ENCODE measurements at places on chromosomes 12 and 14.

- no peak for DNase-seq
These were observed 59.8 kb upstream of the STON2 start for GRCh38 chr14:81459912-81460311.

DNA sequence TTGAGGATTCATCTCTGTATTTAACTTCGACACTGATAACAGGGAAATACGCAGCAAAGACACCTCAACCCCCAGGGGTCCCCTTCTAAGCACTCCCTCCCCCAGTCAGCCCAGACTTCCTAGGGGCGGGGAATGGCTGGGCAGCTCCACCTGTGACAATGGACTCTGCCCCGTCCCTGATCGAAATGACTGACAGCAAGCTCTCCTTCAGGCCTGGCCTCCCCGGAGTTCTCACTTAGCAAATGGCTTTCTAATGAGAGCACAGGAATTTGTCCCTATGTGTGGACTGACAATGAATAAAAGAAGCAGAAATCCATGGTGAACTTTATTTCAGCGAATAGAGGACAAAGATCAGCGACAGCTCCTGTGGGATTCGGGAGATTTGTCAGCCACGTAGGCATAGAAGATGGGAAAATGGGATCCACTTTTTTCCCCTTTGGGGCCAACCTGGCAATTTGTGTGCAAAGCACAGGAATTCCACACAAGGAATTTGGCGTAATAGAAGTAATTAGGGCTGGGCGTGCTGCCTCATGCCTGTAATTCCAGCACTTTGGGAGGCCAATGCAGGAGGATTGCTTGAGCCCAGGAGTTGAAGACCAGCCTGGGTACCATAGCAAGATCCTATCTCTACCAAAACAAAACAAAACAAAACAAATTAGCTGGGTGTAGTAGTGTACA, 63.8 kb downstream of the TNFAIP2 start:
- DNase-seq: no peak

- DNase-seq: no peak
These were observed 4.1 kb upstream of the RERG start for GRCh38 chr12:15225136-15225862.

DNA sequence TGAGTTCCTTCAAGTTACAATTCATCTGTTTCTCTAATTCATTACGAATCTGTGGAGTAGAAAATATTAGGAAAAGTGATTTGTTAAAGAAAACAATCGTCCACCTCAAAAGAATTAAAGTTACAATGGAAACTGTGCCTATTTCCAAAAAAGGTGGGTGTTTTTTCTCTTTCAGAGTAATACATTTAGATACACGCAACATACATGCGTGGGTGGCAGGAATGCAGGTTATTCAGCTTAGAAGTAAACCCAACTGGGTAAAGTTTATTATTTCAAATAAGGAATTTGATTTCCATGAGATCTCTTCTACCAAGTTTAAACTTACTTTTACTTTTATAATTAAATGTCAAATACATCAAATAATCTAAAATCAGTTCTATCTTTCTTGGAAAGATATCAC, 52.2 kb downstream of the SSH1 start:
- peak; percentile 37 for DNase-seq

GRCh38 chr12:8080120-8080519, 2.0 kb upstream of the NECAP1 start:
- DNase-seq: no peak

DNA sequence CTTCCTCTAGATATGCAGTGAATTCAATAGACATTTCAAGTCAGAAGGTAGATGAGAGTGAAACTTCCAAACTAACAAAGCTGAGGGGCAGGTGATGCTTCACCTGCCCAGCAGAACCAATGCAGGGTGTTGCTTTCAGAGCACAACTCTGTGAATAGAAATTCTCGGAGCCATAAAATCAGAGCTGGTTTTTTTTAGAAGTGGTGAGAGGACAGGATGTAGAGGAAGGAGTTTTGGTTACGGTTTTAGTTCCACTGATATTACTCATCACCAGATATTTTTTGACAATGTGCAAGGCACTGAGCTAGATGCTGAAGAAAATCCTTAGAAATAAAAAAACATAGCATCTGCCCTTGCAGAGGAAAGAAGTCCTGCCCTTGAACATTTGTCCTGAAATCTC, 62.2 kb downstream of the BMP4 start:
- peak; percentile 83 for DNase-seq

- DNase-seq: no peak
These were observed 142.9 kb upstream of the WSCD2 start for GRCh38 chr12:107986183-107986582.

DNA sequence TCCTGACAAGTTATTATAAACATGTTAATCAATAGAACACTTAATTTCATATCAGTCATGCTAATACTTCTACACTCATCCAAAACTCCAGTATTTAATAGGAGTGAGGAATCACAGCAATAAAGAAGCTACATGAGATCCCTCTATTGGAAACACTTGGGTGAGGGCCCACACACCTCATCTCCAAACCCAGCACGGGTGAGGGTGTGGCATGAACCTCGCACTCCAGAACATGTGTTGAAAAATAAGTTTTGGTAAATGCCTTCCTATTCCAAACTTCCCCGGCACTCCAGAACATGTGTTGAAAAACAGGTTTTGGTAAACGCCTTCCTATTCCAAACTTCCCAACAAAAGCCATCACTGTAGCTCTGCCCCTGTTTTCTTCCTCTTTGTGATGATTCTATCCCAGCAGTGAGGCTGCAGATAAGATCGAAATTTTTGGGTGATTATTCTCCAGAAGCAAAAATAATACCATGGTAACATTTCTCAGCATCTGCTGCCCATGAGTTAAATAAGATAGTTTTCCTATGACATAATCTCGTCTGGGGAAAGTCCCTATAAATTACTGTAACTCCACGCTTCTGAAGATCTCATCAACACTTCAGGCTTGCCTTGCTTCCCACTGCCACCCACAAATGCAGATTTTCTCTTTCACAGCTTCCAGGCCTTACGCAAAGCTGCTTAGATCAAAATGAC, 24.4 kb upstream of the PTPRB start:
- DNase-seq: peak; percentile 89

- no peak for DNase-seq
These were observed 62.4 kb downstream of the NTF3 start for GRCh38 chr12:5494343-5494742.

DNA sequence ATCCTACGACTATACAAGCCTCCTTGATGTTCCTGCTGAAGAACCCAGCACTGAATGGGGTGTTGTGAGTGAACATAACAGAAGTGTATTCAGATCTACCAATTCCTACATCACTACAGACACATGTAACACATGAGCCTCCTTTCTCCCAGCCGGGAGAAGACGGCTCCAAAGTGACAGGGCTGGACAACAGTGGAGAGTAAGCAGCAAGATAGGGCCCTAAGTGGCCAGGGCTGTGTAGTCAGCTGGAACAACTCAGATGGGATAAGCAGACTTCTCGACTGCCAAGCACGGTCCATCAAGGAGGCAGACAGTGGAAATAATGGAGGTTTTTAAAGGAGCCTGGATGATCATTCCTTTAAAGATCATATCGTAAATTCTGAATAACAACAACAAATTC, 73.5 kb downstream of the TTC7B start:
- DNase-seq: no peak

- DNase-seq: peak; percentile 4
These were observed 54.3 kb downstream of the MAP3K9 start for GRCh38 chr14:70754991-70755390.

- DNase-seq: no peak
These were observed 37.7 kb downstream of the C12orf50 start for GRCh38 chr12:87991483-87991882.

- peak; percentile 53 for DNase-seq
These were observed 74.9 kb downstream of the TBK1 start for GRCh38 chr12:64526859-64527258.

- DNase-seq: peak; percentile 70
These were observed 52.0 kb downstream of the SLC38A6 start for GRCh38 chr14:61033054-61033453.

- DNase-seq: no peak
These were observed 298.4 kb downstream of the SYT1 start for GRCh38 chr12:79162948-79163347.

DNA sequence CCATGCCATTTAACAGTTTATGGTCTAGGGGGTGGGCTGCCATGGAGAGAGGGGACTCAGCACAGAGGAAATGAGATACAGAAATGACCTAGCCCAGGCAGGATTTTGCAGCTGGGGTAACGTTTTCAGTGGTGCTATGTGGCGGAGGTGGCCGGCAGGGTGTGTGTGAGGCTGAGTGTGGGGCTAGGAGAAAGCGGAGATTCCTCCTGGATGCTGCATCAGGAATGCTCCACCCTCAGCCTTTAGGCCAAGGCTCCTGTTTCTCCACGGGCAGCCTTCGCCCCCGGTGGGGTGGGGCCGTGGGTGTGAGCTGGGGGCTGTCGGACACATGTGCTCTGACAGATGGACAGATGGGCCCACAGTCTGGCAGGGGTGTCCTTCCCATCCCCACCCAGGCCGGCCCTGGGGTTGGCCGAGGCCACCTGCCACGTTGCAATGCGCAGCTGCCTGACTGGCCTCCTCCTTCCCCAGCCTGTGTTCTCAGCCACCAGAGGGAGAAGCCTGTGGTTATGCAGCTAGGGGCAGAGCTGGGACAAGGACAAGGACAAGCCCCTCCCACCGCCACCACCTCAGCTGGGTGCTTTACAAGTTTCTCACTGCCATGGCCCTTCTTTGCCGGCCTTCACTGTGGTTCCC, 44.3 kb downstream of the TEAD4 start:
- no peak for DNase-seq

- DNase-seq: no peak
These were observed 24.5 kb downstream of the ZNF891 start for GRCh38 chr12:133105620-133106019.

DNA sequence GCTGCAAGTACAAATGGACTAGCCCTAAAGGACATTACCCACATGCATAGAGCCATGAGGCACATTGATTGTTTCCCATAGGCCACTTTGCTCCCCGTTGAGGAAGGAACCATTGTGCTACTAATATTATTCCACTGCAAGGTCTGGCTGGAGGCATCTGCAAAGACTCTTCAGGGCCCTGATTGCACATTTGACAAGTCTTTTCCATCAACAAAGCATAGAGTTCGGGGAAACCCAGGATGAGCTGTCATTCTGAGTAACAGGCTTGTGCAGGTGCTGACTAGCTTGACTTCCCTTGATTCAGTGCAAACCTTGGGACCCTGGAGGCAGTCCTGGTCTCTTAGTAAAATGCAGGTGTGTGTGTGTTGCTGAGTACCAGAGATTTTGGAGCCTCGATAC, 73.8 kb downstream of the SUSD6 start:
- DNase-seq: peak; percentile 12

DNA sequence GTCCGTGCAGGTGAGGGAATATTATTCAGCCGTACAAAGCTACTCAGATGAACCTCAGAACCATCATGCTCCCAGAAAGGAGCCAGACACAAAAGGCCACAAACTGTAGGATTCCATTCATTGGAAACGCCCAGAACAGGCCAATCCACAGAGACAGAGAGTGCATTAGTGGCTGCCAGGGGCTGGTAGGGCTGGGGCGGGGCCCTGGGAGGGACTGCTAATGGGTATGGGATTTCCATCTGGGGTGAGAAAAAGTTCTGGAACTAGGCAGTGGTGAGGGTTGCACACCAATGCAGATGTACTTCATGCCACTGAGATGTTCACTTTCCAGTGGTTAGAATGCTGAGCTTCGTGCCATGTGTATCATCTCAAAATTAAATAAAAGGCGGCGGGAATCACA, 101.1 kb downstream of the RFLNA start:
- DNase-seq: no peak

- no peak for DNase-seq
These were observed 1.6 kb downstream of the RFX4 start for GRCh38 chr12:106584104-106585064.

DNA sequence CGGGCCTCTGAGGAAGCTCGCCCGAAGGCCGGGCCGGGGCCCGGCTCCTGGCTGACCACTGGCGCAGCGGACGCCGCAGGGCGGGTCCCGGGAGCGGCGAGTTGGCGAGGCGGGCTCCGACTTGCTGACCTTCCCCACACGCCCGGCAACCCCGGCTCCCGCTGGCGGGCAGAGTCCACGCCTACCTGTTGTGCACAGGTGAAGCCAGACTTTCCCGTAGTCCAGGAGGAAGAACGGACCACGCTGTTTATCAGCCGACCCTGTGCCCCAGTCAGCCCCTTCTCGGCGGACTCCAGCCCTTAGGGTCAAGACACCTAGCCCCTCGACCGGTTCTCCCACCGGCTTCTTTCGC, 407 bp downstream of the HEATR5A start:
- DNase-seq: peak; percentile 25

- no peak for DNase-seq
These were observed 4.7 kb upstream of the ADSS1 start for GRCh38 chr14:104719343-104719742.

DNA sequence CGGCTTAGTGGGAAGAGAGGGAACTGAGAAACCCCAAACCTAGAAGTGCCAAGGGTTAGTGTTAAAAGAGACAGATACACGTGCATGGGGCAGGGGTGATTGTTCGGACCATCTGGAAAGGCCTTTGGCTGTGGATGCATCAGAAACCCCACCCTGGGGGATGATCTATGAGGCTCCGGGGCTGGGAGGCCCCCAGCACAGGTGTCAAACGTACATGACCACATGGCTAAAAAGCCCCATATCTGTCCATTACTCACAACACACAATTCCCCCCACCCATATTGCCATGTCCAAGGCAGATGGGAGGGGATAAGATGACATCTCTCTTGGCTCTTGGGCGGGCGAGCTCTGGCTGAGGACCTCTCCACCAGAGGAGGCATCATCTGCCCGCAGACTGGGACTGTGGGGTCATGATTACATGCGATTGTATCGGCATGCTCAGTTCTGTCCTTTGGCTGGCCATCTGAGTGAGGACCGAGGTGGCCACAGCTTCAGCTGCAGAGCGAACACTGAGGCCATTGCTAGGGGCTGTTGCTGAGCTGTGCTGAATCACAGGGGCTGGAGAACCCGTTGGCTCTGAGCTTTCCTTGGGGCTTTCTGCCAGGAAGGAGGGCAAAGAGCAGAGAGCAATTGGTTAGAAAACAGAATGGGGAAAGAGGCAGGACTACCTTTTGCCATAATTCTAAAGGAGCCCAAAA, 9.6 kb upstream of the NPFF start:
- no peak for DNase-seq

DNA sequence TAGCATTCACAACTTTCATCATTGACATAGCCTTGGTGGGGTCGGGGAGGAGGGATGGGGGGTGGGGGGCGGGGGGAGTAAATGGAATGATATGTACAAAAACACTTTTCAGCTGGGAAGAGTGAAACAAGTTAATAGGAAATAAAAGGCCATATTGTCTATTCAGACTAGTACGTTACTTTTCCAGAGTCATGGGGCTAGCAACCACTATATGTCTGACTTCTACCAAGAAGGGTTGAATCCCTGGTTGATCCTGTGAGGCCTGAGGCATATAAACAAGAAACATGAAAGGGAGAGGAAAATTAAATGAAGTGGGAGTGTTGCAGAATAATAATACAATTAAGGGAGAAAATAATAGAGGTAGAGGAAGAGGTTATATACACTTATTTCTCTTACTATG, 225.5 kb downstream of the ERC1 start:
- DNase-seq: no peak

GRCh38 chr14:33943096-33943883, 7.6 kb downstream of the EGLN3 start:
- DNase-seq: no peak

- DNase-seq: peak; percentile 28
These were observed 115.5 kb upstream of the PARP11 start for GRCh38 chr12:3988519-3989217.

GRCh38 chr12:111451649-111452129, 46.0 kb downstream of the SH2B3 start:
- DNase-seq: peak; percentile 49

All from fibroblast of skin of abdomen (primary cell).